Esophagus squamous epithelium (tissue), 5 donors: ENCODE measurements at places on chromosomes 13 and 19.

DNA sequence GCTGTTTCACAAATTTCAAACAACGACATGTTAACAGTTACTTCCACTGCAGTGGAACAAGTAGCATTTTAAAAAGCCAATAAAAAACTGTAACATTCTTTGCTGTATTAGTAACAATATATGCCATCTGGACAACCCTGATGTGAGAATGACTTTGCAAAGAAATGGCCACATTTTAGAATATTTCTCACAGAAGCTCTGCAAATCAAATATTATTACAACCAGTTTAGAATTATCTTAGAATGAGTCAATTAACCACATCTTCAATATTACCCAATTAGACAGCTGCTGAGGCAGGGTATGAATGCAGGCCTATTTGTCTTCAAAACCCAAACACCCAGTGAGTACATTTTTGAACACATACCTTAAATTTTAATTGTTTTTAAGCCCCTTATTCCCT lies 3.2 kb downstream of the ZNF699 start:
- no peak for DNase-seq

GRCh38 chr13:21219036-21219381 lies 42.6 kb downstream of the MRPL57 start:
- DNase-seq = no peak

GRCh38 chr19:5632657-5633056 lies 9.8 kb downstream of the SAFB start:
- no peak for DNase-seq

- DNase-seq = no peak
Measured at GRCh38 chr19:33226550-33227241, 1.0 kb upstream of the SLC7A10 start.

DNA sequence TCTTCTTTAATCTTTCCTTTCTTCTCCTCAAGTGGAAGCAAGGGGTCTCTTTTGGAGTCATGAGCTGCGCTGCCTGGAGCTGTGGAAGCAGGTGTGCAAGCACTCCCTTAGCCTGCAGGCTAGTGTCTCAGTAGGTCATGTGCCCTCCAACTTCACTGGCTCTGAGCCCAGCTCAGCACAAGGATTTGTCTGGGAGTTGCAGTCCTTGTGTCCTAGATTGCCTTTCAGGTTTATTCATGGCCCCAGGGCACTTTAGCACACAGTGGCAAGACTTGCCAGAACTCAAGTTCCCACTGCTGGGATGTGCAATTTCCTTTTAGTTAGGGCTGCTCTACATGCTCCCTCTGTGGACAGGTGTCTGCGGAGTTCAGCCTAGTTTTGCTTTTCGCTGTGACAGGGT lies 211.7 kb downstream of the LIG4 start:
- no peak for DNase-seq

- no peak for DNase-seq
Measured at GRCh38 chr13:108494991-108495645, 134.3 kb upstream of the MYO16 start.

GRCh38 chr13:33512880-33513554 lies 227.5 kb upstream of the STARD13 start:
- no peak for DNase-seq

- DNase-seq = no peak
Measured at GRCh38 chr13:42002066-42002465, 41.2 kb upstream of the VWA8 start.

DNA sequence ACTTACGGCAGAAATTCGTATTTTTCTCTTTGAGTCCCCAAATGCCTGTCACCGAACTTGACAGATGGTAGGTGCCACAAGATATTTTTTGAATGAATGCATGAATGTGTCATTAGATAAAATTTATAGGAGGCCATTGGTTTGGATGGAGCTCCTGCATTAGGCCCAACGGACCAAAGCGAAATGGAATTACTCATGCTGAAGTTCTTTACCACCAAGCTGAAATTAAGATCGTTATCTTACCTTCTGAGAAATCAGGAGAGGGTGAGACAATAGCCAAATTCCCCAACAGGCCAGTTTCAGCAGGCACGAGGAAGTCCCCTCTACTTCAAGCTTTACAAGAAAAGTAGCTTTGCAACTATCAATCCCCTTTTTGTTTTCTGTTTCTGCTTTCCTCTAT lies 452.5 kb upstream of the ARGLU1 start:
- no peak for DNase-seq

DNA sequence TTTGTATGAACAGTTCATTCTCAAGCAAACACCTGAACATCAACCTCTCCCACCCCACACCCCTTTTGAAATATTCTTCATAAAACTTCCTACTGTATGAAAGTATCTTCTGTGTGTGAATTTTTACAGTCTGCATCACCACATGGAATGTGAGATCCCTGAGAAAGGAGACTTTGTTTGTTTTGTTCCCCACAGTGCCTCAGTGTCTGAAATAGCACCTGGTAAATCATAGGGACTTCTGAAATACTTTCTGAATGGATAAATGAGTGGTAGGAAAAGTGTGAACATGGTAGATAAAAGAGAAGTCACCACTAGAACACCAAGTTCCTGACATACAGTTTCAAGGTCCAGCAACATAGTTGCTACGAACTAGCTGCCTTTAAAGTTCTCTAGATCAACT lies 1071.2 kb downstream of the EFNB2 start:
- DNase-seq = no peak

DNA sequence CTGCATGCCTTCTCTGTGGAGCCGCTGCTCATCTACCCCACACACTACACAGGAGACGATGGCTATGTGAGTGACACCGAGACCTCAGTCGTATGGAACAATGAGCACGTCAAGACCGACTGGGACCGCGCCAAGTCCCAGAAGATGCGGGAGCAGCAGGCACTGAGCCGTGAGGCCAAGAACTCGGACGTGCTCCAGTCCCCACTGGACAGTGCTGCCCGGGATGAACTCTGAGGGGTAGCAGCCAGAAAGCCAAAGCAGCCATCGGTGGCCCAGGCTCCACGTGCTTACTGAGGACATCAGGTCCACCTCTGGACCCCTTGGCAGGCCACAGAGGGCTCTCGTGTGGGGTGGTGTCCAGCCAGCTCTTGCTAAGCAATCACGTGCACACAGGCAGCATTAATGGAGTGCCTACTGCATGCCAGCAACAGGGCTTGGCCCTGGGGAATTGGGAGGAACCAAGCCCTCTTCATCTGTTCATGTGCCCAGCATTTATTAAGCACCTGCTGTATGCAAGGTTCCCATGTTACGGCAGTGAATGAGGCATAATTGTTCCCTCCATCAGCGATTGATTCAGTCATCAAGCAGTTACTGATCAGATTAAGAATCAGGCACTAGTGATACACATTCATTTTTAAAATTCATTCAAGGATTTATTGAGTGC lies 25.9 kb downstream of the COLGALT1 start:
- no peak for DNase-seq

GRCh38 chr19:17627161-17627560 lies 61.0 kb downstream of the UNC13A start:
- no peak for DNase-seq

DNA sequence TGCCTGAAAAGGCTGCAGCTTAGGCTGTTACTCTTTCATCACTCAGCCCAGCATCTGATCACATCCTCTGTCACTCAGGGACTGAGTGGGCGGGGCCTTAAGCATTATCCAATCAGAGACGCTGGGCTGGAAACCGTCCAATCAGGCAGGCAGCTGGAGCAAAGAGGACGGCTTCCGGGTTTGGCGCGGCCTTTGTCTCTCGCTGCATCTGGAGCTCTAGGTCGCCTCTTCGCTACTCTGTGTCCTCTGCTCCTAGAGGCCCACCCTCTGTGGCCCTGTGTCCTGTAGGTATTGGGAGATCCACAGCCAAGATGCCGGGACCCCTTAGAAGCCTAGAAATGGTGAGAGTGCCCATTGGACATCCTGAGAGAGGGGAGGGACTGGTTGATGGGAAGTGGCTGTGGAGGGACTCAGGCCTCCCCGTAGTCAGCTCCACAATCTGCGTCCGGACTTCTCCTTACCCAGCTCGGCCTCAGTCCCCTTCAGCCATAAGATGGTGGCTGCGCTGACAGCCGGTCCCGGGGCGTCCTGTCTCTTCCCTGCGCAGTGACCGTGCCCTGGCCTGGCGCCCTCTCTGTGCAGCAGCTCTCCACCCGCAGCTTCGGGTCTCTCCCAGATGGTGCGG lies at the start of gene ZNF486:
TSS of gene ZNF486 (plus strand) at position 195 of the 625 bp plus-strand sequence. CDS start at position 312, 117 bp downstream.
- peak; percentile 75 for DNase-seq

DNA sequence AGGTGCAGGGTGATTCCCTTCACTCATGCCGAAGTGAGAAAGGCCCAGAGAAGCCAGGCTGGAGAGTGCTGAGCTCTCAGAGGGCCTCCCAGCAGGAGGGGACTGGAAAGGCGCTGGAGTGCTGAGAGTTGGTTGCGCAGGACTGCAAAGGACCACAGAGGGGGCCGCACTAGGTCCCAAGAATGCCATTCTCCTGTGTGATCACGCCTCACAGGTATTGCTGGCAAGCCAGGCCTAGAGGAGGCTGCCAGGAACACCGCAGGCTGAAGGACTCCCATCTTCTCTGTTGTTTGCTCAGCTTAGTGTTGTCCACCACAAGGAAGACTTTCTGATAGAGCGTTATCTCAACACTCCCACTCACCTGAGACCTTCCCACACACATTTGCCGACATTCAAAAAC lies 165.0 kb downstream of the FGF14 start:
- no peak for DNase-seq

DNA sequence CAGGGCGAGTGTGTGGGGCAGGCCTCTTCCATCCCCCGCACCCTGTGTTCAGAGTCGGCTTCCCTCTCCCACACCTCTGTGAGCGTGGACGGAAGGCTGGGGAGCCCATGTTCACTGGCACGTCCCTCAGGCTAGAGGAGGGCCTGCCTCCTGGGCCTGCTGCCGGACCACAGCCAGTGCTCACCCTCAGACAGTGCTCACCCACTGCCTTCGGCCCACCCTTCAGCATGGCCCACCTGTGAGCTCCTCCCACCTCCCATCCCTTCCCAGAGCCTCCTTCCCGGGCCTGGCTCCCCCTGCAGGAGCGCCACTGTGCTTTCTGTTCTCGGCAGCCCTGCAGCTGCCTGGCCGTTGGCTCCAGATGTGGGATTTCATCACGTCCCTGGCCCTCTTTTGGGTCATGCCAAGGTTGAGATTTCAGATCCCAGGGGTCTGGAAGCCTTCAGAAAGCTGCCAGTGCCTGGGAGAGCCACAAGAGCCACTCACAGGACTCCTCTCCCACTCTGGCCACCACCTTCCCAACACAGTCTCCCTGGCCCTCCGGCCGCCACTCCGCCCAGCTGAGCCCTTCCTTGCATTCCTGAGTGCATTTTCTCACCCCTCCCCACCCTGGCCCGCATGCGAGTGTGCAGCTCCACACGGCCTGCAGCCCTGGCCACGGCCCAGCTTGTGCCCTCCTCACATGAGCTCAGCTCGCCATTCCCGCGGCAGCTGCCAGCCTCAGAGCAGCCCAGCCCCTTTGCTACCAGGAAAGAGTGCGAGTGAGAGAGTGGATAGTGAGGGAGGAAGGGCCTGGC lies 25.3 kb downstream of the CAPN12 start:
- DNase-seq = no peak

DNA sequence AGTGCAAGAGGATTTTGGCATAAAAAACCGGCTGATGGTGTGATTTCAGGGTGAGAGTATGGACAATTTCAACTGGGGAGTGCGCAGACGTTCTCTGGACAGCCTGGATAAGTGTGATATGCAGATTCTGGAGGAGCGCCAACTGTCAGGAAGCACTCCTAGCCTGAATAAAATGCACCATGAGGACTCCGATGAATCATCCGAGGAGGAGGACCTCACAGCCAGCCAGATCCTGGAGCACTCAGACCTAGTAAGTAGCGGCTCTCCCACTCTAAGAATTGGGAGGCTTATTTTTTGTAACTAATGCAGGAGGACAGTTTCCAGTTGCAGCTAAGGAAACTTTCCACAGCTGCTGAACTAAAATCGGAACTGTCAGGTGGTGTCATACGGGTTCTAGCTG lies 53.6 kb downstream of the ZAR1L start:
- no peak for DNase-seq

- DNase-seq = no peak
Measured at GRCh38 chr19:35887197-35887596, 13.1 kb downstream of the NFKBID start.

DNA sequence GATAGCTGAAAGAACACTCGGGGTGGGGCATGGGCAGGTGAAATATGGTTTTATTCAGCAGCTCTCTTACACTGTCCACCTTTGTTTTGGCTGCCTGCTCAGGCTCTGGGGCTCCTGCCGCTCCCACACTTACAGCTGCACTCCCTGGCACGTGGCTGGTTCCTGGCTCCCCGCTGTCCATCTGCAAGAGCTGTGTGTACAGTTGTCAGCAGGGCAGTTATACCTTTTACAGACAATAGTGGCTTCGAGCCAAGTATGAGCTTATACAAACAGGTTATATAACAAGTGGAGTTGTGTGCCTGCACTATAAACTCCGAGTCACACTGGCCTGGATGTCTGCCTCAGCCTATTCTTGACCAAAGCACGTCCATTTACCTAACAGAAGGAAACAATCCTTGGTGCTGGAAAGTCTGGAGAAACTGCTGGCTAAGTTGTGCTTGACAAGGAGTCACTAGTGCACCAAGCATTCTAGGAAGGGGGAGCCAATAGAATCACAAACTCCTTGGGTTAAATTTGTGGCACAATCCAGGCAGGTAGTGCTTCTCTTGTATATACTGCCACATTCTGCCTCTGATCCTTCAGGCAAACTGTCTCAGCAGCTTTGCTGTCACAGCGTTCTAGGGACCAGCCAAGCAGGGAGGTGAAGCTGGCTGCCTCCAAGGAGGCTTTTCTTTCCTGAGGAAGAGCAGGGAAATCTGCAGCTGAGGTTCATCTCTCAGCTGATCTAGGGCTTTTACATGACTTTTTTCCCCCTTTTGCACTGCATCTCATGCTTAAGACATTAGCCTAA lies 68.2 kb downstream of the NHLRC3 start:
- no peak for DNase-seq

DNA sequence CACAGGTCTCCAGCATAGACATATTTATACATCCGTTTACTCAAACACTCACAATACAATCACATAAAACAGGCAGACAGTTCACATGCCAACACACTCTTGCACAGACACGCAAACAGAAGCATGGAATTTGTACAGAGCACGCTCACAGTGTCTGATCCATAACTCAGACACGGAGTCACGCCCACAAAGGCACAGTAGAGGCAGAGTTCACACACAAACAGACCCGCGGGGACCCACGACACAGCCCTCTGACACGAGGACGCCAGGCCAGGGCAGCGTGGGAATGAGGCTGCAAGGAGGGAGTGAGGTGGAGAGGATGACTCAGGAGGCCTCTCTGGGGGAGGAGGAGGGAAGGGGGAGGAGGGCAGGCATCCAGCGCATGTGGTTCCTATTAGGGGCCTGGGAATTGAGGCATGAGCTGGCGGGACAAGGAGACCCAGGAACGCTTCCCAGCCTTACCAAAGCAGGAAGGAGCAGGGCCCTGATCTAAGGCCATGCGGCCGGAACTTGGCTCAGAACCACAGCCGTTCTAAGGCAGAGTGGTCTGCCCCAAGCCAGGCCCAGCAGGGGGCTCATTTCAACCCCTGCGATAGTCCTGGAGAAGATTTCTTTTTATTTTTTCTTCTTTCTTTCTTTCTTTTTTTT lies 9.1 kb upstream of the OLFM2 start:
- DNase-seq = no peak

GRCh38 chr19:54918499-54918898 lies 12.6 kb downstream of the NCR1 start:
- no peak for DNase-seq
